ENCODE measurements at places on chromosomes 5 and 9.

GRCh38 chr5:57675236-57675635, 192.6 kb upstream of the ACTBL2 start:
- DNase-seq, result no peak

DNA sequence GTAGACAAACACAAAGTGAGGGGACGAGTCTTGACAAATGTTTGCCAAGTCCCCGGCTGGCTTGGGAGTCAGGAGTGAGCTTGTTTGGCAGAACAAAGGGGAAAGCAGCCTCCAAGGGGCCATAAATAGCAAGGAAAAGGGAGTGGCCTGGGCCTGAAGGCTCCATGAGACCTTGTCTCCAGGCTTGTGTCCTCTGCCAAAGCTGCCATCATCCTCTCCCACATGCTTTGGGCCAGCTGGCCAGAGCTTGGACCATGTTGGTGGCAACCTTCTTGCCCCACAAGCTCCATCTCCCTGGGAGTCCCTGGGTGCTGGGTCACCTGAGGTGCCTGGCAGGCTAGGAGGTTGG, 13.3 kb upstream of the PITX1 start:
- no peak for DNase-seq

DNA sequence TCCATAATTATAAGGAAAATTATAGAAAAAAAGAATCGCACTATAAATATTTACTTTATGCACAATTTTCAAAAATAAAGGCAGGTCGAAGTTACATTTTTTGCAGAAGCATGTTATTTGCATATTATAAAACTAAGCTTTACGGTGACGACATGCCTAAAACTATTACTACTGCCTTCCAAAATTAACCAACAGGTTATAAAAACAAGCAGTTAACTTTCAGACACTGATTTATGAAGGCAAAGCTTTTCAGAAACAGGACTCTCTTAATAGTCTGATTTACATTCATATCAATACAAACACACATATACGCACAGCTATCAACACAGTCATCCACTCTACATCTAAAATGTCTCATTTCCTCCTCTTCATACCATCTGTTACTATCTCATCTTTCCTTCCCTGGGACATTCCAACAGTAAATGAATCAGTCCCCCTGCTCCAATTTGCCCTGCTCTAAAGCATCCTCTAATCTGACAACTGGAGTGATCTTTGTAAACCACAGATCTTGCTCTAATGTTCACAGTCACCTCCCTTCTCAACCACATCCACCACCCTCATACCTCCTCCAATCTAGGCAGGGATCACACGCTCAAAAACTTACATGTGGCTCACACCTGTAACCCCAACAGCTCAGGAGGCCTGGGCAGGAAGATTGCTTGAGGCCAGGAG, 21.6 kb downstream of the FBXW11 start:
- DNase-seq, result no peak

DNA sequence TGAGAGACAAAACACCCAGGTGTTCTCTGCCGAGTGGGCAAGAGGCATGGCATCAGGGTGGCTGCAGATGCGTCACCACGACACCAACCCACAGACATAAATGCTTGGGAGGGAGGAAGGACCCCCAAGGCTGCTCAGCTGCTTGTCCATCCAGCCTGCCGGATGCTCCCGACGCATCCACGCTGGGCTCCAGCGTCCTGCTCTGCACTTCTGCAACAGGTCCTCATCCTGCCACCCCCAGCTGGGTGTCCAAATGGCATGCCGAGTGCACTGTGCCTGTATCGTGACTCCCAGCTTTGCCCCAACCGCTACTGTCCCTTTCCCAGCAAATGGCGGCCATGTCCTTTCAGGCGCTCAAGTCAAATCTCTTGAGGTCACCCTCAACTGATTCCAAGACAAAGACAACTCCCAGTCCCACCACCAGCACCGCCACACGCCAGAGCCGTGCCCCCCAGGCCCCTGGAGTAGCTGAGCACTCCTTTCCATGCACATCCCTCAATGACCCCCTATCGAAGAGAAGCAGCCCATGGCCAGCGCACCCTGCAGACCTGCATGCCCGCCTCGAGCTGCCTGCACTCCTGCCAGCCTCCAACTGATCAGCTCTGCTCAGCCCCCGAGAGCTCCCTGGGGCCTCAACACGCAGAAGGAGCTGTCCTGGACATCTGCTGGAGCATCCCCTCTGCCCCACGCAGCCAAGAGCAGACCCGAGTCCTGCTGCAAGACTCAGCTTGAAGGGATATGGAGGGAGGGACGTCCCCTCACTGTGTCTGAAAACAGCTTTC, 116.7 kb downstream of the ROR2 start:
- DNase-seq, result no peak

GRCh38 chr9:131627648-131628458, 82.5 kb downstream of the PRRT1B start:
- DNase-seq, result peak; percentile 72

DNA sequence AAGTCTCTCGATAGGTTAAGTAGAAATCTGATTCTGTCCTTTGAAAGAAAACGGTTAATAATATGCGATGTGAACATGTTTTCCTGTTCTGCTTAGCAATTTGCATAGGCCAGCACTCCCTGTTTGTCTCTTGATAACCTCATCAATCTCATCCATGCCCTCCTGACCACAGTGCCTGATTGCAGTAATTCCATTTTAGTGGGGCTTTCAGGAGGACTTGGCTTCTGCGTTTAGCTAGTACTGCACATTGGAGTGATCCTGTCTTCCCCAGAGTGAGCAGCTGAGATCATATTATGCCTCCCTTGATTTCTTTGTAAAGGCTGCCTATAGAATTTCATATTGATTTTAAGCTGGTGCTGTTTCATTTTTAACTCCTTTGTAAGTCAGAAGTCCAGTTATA, 335.9 kb upstream of the ISL1 start:
- no peak for DNase-seq

DNA sequence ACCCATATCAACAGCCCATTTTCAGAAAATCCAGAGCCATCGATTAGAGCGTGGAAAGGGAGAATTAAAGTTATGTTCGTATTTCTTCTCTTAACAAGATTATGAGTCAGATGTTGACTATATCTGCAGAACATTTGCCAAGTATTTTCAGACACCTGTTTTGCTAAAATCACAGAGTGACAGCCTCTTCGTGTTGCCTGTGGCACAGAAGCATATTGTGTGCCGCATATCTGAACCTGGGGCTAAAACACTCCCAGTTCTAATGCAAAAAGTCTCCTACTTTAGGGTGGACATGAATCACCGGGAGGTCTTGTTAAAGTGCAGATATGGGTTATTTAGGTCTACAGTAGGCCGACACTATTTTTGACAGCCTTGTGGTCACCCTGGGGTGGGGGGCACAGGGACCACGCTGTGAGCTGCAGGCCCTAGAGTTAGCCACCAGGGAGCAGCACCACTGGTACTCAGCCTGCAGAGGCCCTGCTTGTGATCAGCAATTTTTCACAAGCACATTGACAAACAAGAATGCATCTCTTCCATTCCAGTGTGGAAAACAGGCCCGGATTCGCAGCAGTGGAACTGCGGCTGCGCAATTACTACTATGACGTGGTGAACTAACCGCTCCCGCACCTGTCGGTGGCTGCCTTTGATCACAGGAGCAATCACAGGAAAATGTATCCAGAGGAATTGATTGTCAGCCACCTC, 93.5 kb downstream of the SYK start:
- DNase-seq, result no peak

GRCh38 chr9:9945966-9946365, 666.8 kb downstream of the PTPRD start:
- DNase-seq, result no peak

GRCh38 chr9:91560301-91560700, 136.7 kb upstream of the NFIL3 start:
- DNase-seq, result no peak

DNA sequence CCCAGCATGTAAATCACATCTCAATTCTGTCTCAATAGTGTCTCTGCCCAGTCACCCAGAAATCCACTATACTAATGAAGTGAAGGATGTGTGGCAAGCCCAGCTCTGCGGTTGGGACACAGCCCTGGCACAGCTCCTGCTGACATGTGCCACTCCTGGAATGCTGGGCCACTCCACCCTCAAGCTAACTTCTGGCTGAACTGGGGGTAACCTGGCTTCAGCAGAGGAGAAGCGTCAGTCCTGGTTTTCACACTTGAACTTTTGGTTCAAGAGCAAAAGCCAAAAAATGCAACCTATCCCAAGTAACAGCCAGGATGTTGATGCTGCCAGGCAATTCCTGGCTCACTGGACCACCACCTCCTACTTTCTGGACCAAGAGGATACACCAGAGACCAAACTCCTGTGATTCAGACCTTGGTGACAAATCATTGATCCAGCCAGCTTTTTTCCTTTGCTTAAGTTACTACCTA, 86.4 kb downstream of the ARRDC3 start:
- DNase-seq, result no peak

DNA sequence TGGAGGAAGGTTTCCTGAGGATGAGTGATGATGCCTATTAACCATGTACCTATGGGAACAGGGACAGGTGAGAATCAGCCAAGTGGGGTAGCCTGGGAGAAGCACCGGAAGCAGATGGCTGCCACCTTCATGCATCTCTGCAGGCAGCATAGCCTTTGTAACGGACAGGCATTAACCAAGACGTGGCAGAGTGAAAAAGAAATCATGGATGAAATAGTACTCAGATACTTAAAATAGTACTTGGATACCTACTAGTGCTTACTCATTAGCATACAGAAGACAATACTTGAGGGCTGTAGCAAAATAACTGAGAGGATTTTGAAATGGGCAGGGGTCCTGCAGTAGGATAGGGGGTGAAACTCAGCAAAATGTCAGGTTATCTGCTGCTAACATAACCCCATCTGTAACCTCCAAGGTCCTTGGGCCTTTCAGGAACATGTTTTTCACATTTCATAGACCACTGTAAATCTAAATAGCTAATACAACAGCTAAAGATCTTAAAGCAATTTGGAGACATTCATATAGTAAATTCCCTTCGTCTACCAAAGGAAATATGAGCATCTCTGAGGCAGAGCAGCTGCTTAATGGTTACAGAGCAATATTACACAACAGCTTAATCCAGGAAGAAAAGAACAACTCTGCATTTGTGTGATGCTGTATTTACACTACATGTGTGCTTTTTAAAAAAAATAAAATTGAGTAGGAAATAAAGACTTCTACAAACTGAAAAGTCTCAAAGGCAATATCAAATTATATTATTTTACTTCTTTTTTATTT, 154.3 kb downstream of the NFIB start:
- no peak for DNase-seq

GRCh38 chr5:117759849-117760499, 1185.4 kb upstream of the SEMA6A start:
- DNase-seq, result peak; percentile 38
